ENCODE measurements at places on chromosomes 4 and X.
A peak's percentile ranks its signal among the peaks of the same experiment; 100 is the strongest.

- DNase-seq, result peak; percentile 60
Observed at GRCh38 chrX:129665916-129666644, 11.3 kb upstream of the APLN start.

GRCh38 chrX:28010875-28011274 lies 29.6 kb upstream of the DCAF8L1 start:
- no peak for DNase-seq

DNA sequence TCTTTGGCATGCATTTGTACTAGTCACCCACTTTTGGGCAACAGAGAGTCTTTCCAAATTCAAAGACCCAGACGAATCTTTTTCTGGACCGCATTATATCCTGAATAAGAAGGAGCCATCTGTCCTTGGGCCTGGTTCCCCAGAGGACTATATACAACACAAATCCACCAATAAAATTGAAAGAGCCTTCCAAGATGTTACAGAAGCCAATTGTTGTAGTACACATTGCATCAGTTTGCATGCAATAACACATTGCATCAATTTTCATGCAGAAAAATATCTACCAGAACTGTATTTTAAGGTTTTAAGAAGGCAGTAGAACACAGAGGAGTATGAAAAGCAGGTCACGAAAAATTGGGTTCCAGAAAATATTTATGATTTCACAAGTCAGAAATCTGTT lies 203.2 kb downstream of the HTR2C start:
- no peak for DNase-seq

- peak; percentile 23 for DNase-seq
Observed at GRCh38 chr4:8101213-8102075, 57.2 kb downstream of the ABLIM2 start.

GRCh38 chr4:168735735-168736134 lies 238.9 kb downstream of the PALLD start:
- DNase-seq, result no peak

DNA sequence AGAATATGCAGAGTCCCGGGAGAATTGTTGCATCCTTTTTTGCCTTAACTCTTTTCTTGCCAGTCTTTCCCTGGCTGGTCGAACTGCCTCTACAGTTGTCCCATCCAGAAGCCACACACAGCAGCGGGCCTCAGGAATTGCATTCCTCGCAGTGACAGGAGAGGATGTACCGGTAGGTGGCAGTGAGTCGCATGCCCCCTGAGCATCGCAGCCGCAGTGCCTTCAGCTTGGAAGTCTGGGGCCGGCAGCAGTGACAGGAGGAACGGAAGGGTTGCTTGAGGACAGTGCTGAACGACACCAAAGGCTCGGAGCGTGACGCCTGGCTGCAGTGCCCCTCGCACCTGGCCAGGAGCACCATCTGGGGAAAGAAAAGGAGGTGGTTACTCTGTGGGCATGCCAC lies 23.5 kb downstream of the NDP start:
- DNase-seq, result no peak

- DNase-seq, result no peak
Observed at GRCh38 chrX:13298836-13299235, 21.0 kb downstream of the ATXN3L start.

DNA sequence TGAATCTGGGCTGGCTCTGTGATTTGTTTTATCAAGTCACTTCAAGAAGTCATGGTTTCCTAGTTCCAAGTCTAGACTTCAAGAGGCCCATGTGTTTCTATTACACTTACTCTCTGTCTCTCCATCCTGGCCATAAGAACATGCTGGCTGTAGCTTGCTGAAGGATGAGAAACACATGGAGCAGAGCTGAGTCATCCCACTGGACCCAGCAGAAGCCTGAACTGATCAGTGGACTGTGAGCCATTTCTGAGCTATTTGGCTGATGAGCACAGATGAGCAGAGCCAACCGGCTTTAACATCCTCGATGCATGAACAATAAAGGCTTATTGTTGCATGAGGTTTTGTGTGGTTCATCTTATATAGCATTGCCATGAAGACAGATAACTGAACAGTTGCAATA lies 290.6 kb upstream of the BOD1L1 start:
- peak; percentile 97 for DNase-seq

Measured in mammary epithelial cell (primary cell).